ENCODE measurements at places on chromosomes 11 and 22.

DNA sequence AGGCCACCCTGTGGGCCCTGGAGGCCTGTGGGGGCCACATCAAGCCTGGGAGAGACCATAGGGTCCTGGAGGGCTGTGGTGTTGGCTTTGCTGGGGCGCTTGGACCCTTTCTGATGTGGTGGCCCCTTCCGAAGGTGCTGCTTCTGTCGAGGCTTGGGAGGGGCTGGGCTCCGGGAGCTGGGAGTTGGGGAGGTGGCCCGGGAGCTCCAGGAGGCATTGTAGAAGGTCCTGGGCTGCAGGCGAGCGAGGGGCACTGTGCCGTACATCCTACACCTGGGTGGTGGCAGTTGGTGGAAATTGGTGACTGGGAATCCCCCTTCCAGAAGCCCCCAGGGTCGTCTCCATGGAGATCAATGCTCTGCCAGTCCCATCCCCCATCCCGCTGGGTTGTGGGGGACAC, 2.6 kb downstream of the PLA2G3 start:
- no peak overlapping the region for H3K27ac ChIP-seq
- no peaks in the 10 kb centered on the region for H3K36me3 ChIP-seq
- H3K27me3 ChIP-seq: no peaks in the 10 kb centered on the region
- H3K4me1 ChIP-seq: no peaks in the 10 kb centered on the region
- DNase-seq: no peak

- no peaks in the 10 kb centered on the region for H3K27me3 ChIP-seq
- H3K4me3 ChIP-seq: no peak overlapping the region
- H3K4me1 ChIP-seq: no peaks in the 10 kb centered on the region
- no peak overlapping the region for H3K27ac ChIP-seq
Observed at GRCh38 chr22:42468841-42469240, 36.6 kb upstream of the NFAM1 start.

DNA sequence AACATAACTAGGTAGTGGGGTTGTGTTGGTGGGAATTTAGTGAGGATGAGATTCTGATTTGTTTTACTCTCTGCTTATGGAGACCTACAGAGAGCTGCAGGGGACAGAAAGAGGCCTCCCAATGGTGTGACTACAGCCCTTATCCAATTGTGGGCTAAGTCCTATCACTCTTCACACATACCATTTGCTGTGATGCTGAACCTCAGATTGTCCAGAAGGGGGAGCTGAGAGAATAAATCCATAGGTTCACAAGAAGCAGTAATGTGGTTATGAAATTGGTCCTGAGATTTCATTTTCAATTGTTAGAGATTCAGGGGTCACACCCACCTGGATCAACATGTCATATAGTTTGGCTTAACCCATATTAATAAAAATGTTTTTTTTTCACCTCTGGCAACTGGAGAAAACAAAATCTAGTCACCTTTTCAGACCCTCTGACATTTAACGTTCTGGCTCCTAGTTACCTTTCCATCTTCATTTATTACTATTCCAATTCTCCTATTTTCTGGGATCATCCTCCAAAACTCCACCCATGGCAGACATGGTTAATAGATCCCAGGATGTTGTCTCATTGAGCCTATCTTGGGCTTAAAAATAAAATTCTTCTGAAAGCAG, 53.3 kb upstream of the PTPN5 start:
- H3K36me3 ChIP-seq: no peaks in the 10 kb centered on the region
- H3K27ac ChIP-seq: no peak overlapping the region
- no peak for DNase-seq
- no peak overlapping the region for H3K4me3 ChIP-seq
- no peaks in the 10 kb centered on the region for H3K27me3 ChIP-seq
- no peaks in the 10 kb centered on the region for H3K4me1 ChIP-seq

- H3K4me1 ChIP-seq: no peaks in the 10 kb centered on the region
- no peak overlapping the region for H3K27ac ChIP-seq
- H3K27me3 ChIP-seq: no peaks in the 10 kb centered on the region
Observed at GRCh38 chr22:40325315-40325714, 21.0 kb upstream of the ADSL start.

- no peaks in the 10 kb centered on the region for H3K4me1 ChIP-seq
- no peaks in the 10 kb centered on the region for H3K36me3 ChIP-seq
- no peak overlapping the region for H3K27ac ChIP-seq
- no peak for DNase-seq
- H3K27me3 ChIP-seq: no peaks in the 10 kb centered on the region
Observed at GRCh38 chr22:22359465-22359864, 114.9 kb downstream of the VPREB1 start.

DNA sequence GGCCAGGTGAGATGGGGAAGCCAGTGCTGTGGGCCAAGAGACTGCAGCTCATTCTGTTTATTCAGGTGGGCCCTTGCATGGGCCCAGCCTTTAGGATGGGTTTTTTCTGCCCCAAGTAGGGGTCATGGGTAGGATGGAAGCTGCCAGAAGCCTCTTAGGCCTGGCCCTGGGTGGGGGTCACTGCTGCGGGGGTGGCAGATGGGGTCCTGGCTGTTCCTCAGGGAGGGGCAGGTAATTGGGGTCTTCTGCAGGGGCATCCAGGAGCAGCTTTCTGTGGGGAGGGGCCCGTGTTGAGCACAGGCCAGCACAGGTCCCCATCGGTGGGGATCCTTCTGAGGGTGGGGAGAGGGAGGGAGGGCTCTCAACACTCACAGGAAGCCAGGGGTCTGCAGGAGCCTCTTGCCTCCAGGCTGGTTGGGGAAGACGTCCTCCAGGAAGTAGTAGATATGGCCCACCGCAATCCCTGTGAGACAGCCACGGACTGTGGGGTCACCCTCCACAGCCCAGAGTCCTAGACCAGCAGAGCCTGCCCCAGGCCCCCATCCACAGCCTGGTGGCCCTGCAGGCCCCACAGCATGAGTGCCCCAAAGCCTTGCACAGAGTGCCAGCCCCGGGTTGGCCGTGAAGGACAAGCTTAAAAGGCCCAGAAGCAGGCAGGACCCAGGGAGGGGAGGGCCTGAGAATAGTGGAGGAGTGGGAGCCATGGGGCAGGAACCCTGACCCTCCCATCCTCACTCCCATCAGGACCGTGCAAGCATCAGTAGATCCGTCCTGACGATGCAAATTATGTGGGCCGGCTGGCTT, 1.9 kb downstream of the DERL3 start:
- H3K4me1 ChIP-seq: peaks cover 73% of the 10 kb centered on the region
- no peak for DNase-seq
- peak overlapping the region; percentile 90 for H3K27ac ChIP-seq

DNA sequence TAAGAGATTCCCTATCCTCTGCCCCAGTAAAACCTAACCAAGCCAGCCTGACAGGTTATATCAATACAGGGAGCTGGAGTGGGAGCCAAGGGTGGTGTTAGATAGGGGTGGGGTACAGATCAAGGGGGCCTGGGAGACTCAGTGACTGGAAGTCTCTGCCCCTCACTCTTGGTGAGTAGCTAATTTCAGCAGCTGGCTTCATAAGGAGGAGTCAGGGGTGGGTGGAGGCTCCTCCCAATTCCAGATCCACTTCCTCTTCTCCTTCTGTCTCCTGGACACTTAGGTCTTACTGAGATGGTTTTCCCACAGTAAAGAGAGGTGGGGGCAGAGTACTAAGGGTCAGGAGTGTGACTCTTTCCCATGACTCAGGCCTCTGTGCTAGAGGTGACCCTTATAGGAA, 1.1 kb upstream of the VSIG2 start:
- H3K27me3 ChIP-seq: no peaks in the 10 kb centered on the region
- no peak overlapping the region for H3K27ac ChIP-seq
- peaks cover 67% of the 10 kb centered on the region for H3K4me1 ChIP-seq
- H3K36me3 ChIP-seq: peaks cover 4% of the 10 kb centered on the region
- H3K4me3 ChIP-seq: no peak overlapping the region
- DNase-seq: no peak

GRCh38 chr11:105244160-105244825, 104.7 kb upstream of the CARD18 start:
- H3K4me3 ChIP-seq: no peak overlapping the region
- H3K27ac ChIP-seq: no peak overlapping the region
- no peaks in the 10 kb centered on the region for H3K36me3 ChIP-seq

DNA sequence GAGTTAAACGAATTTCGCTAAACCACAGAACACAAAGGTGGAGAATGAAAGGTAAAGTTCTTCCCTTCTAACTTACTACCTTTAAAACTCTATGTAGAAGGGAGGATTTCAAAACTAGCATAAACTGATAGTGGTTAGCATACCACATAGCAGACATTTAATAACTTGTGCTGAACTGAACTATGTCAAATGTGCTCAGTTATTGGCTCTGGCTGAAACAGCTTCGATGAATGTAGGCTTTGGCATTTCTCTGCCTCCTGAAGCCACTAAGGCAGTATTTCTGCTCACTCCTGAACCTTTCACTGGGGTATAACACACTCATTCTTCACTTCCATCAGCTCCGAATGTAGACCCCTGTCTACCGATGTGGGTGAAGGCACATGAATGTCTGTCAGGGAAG, 1188.1 kb downstream of the LRRC4C start:
- H3K27me3 ChIP-seq: no peaks in the 10 kb centered on the region
- no peaks in the 10 kb centered on the region for H3K36me3 ChIP-seq
- no peak overlapping the region for H3K4me3 ChIP-seq
- no peaks in the 10 kb centered on the region for H3K4me1 ChIP-seq
- DNase-seq: no peak
- H3K27ac ChIP-seq: no peak overlapping the region

GRCh38 chr11:14499178-14499559, 442 bp downstream of the COPB1 start:
- DNase-seq: no peak
- no peaks in the 10 kb centered on the region for H3K4me1 ChIP-seq

Measured in right atrium auricular region (tissue), 2 donors.